Stimulated activated CD4-positive, alpha-beta T cell treated with anti-CD3 and anti-CD28 coated beads, TNF-alpha, amount 100 ng/mL, for 48 hours (primary cell): ENCODE measurements at places on chromosomes 7 and 10.

GRCh38 chr7:106865130-106866041 lies at the start of gene PIK3CG:
Gene PIK3CG (plus strand): TSS chr7:106865282. CDS start chr7:106867562, 2,280 bp downstream.
- DNase-seq, result no peak

DNA sequence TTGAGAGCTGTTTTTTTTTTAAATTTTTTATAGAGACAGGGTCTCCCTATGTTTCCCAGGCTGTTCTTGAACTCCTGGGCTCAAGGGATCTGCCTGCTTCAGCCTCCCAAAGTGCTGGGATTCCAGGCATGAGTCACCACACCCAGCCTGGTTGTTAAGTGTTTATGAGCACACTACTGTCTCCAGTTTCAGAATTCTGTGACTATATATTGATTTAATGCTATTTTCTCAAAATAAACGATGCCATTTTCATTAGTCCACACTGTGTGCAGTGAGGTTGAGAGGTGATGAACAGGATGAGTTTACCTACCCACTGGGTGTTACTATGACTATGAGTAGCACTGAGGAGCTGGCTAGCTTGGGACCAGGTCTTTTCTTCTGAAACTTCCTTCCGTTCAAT lies 110.9 kb upstream of the FAM180A start:
- DNase-seq, result no peak

GRCh38 chr7:94559972-94560371 lies 50.4 kb downstream of the CASD1 start:
- no peak for DNase-seq

DNA sequence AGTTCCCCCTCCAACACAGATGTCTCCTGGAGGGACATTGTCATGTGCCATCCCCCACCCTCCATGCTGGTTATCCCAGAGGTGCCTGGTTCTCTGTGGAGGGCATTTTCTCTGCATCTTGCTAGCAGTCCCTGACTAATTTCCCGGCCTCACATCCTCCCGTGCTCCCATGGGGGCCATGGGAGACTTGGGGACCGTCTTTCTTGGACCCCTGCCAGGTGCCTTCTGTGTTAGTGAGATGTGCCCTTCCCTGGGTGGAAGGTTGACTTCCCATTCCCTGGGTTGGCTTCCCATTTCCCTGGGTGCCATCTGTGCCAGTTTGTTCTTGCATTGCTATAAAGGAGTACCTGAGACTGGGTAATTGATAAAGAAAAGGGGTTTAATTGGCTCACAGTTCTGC lies 22.5 kb upstream of the GNA12 start:
- DNase-seq, result no peak

DNA sequence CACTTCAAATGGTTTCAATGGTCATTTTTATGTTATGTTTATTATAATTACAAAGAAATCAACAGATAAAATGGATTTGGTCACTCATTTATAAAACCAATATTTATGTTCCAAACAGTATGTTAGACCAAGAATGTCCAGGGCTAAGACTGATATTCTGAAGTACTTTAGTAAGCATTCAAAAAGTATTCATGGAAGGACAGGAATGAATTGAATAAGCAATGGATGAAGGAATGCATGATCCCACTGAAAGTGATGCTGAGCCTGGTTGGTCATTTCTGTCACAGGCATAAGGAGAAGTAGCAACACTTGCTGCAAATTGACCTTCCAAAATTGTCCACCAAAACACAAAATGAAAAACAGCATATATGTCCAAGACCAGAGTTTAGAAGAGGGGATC lies 189.0 kb upstream of the CELF2 start:
- DNase-seq, result no peak

GRCh38 chr10:49606981-49607535 lies 3.1 kb upstream of the SLC18A3 start:
- peak; percentile 64 for DNase-seq
